ENCODE measurements at places on chromosomes 2 and 18.

DNA sequence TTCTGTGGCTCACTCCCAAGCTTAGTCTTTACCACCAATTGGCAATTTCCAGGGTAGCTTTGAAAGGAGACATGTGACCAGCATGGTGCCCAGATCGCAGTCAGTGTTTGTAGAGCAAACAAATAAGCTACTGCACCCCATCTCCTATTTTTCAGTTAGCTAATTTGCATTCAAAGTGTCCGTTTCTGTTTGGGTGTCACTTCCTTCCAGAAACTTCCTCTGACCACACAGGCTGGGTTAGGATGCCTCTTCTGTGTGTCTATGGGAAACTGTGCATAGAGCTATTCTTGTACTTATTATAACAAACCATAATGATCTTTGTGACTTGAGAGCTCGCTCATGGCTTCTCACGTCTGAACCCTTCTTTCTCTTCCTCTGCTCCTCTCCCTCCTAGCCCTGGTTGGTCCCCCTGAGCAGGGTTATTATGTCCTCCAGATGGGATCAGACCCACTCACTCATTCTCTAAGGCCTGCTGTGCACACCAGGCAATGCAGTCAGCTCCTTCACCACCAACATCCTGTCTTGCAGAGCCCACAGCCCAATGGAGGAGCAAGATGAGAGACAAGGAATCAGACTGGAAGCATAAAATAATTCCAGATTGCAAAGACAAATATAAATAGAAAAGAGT lies 101.2 kb upstream of the ALK start:
- no peak for DNase-seq

DNA sequence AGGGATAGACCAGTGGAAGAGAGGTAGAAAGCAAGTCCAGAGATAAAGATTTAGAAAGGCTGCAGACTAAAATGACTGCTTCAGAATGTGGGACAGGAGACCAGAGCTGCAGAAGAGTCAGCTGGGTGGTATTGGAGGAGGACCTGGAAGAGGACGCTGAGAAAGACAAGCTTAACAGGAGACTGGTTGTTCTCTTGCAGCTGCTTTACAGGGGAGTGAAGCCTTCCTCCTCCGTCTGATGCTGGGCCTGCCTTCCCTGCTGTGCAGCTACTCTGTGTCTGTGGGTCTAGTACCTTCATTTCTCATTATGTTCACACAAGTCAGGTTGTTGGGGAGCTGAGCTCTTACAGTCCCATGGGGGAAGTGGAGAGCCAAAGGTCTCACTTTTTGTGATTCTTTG lies 35.7 kb downstream of the SPATS2L start:
- no peak for DNase-seq

DNA sequence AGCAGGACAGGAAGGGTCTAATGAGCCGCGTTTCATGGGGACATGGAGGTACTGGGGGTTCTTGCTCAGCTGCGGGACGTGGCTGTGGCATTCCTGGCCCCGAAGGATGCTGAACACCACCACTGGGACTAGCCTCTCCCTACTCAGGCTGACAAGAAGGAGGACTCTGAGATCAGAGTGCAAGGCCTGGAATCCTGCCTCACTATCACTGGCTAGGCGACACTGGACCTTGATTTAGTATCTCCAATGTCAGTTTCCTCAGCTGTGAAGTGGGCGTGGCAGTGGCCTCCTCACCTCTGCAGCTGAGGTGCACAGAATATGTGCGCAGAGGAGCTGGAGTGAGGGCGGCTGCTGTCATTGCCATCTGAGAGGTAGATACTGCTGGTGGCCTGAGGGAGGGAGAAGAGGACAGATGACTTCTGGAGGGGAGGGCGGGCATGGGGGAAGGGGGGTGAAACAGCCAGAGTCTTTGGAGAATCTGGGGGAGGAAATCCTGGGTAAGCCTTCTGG lies 157.8 kb upstream of the CAPN13 start:
- DNase-seq, result no peak

- no peak for DNase-seq
Measured at GRCh38 chr2:224038830-224039079, 331 bp downstream of the SERPINE2 start.

DNA sequence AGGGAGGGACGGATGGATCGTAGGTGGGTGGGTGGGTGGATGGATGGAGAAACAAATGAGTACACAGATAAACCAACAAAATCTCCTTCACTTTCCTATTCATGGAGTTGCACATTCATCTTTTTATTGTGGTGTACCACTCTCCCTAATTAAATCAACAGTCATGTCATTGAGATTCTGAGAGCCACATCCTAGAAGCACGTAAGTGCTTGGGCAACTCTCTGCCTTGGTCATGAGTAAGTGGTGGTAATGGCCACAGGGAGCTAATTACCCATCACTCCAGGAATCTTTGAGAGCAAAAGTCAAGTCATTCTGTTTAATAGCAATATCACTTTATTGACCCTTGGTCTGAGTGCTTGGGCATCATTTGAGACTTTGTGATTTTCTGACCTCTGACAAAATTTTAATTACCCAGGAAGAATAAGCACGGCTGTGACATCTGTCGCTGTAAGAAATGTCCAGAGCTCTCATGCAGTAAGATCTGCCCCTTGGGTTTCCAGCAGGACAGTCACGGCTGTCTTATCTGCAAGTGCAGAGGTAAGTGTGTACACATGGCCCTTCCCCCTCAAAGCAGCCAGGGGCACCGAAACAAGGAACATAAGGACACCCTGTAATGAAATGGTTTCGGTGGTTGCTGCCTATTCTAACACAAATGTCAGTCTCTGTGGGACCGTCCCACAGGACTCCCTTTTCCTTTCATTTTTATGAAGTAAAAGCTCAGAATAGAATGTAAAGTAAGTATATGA lies 85.9 kb downstream of the FEZ2 start:
- no peak for DNase-seq

GRCh38 chr2:181234487-181234891 lies 222.7 kb upstream of the ITGA4 start:
- no peak for DNase-seq

- DNase-seq, result no peak
Measured at GRCh38 chr2:217469203-217469810, 533.5 kb downstream of the TNS1 start.

DNA sequence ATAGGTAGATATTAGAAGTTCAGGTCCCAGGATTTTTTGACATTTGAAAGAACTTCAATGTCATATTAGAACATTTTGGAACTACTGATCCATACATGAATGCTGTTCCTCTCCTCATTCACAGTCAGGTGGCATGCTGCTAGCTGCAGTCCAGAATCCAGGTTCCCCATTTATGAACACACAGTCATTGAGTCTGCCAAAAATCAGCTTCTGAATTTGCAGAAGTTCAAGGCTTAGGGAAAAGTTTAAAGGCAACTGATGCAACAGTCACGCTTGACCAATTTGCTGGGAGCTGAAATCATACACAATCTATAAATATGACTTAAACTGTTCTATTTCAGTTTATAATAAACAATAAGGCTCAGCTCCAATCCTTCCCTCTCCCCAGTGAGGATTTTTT lies 17.3 kb upstream of the TTR start:
- no peak for DNase-seq

DNA sequence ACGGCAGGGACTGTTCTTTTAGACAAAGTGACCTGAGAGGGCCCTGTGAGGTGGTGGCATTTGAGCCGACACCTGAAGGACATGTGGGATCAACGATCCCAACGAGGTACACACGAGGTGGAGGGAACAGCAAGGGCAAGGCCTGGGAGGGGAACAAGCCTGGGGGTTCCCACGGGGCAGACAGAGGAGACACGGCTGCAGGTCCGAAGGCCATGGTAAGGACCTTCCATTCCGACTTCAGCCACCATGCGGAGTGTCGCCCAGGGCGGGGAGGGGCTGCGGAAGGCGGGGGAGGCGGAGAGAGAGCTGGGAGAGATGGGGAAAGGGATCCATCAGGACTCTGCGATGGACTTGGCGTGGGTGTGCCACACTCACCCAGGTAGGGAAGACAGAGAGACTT lies 151.8 kb downstream of the HDAC4 start:
- no peak for DNase-seq

DNA sequence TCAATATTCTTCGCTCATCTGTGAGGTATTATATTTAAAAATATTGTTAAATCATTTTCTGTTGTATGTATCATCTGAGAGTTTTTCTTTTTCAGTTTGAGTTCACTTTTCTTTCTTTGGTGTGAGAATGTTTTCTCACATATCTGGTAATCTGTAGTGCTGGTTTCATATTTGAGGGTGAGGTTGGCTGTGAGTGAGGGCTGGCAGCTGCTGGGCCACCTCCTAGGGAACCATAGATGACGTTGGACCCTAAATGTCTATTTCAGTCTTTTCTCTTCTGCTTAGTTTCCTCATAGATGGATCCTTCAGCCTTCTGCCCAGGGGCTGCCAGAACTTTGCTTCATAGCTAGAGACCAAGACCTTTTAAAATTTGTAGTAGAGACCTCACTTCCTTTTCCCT lies 33.5 kb downstream of the MGAT5 start:
- no peak for DNase-seq

GRCh38 chr18:8247700-8248099 lies 361.5 kb upstream of the RAB12 start:
- DNase-seq, result no peak

DNA sequence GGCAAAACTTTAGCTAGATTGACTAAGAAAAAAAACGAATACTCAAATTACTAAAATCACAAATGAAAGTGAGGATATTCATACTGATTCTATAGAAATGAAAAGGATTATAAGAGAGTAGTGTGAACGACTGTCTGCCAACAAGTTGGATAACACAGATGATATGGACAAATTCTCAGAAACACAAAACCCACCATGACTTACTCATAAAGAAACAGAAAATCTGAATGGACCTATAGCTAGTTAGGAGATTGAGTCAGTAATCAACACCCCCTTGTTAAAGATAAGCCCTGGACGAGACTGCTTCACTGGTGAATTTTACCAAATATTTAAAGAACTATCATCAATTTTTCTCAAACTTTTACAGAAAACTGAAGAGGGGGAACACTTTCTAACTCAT lies 108.8 kb upstream of the TMEM200C start:
- DNase-seq, result no peak

GRCh38 chr2:105324732-105325131 lies 4.8 kb downstream of the TGFBRAP1 start:
- DNase-seq, result no peak

GRCh38 chr2:122239440-122239839 lies 484.0 kb downstream of the TSN start:
- no peak for DNase-seq
